Right ventricle myocardium inferior (tissue), 1 donor: ENCODE measurements at places on chromosomes 5 and 9. TPM values are rescaled to one million over a fixed set of nuclear protein-coding genes. Genes with fewer than 3 reads are reported as not detected.

ZFP2 gene
- 0.70 TPM for total RNA-seq

FAM200C gene
- total RNA-seq = 4.2 TPM

NCS1 gene
- total RNA-seq = 5.0 TPM

SERF1A gene
- 6.7 TPM for total RNA-seq

KIF12 gene
- total RNA-seq = not detected

AQP7 gene
- 147 TPM for total RNA-seq

FBXL7 gene
- total RNA-seq = 17.8 TPM

FAM221B gene
- total RNA-seq = not detected
